Endodermal cell (in vitro differentiated cells): ENCODE measurements at places on chromosomes 5 and 9. TPM values are rescaled to one million over a fixed set of nuclear protein-coding genes. Genes with fewer than 3 reads are reported as not detected.

GABRA6 gene
- total RNA-seq, result not detected in 3 replicates

RANBP17 gene
- 20.6 to 31.0 TPM (median 26.6 TPM) in 3 replicates for total RNA-seq

CATSPER3 gene
- 0.54 to 1.0 TPM (median 0.64 TPM) in 3 replicates for total RNA-seq

PCDHB9 gene
- total RNA-seq, result 2.6 to 5.2 TPM (median 3.2 TPM) in 3 replicates

DNA sequence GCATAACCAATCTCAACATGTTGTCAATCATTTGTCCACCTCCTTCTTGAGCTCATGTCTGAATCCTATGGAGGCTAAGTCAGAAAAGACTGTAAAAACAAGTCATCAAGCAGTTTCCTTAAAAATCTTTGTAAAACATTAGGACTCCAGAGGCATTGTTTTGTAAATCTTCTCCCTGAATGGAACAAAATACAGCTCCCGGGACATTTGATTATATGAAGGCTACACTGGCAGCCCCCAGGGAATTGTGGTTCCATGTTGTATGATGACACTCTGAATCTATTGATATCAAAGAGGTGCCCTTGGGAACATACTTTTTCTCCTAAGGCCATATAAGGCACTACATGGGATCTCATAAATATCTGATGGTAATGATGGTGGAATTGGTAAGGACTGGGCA lies 83.2 kb upstream of the NUDT12 start:
- H3K27me3 ChIP-seq, result no peaks in the 10 kb centered on the region
- no peak overlapping the region for H3K4me3 ChIP-seq
- DNase-seq, result no peak
- no peak overlapping the region for H3K27ac ChIP-seq
- peaks cover 8% of the 10 kb centered on the region for H3K4me1 ChIP-seq

DNA sequence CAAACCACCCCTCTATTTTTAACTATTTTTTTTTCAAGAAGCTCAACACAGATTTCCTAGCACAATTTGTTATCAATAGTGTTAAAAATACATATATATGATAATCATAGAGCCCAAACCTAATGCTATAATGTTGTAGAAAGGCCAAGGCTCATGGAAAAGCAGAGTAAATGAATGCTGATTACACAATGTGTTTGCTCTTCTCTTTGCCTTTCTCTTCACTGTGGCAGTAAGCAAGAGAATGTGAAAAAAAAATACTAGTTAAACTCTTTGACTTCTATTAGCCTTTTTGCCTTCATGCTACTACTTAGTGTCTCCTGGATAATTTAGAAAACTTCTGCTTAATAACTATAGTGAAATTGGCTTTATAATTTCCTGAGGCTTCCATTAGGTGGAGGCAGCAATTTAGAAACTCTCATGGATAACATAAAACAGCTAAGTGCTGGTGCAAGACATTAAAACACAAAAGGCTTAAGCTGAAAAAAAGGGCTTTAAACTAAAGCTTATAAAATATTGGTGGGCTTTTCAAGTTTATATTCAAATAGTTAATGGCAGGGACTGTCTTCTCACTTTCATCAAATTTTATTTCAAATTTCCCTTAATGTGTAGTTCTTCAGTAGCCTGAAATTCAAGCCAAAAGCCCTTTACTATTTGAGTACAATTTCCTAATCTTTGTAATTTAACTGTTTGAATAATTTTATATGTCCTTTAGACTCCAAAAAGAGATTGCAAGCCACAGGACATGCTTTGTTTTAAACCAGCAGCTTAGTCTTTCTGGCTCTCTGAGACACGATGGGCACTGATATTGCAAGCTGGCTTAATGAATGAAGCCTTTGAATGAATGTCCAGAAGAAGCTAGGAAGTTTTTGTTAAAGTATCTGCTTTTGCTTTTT lies 2031.8 kb upstream of the CDH6 start:
- no peak overlapping the region for H3K4me3 ChIP-seq
- DNase-seq, result no peak
- H3K27ac ChIP-seq, result no peak overlapping the region
- H3K27me3 ChIP-seq, result no peaks in the 10 kb centered on the region
- no peaks in the 10 kb centered on the region for H3K36me3 ChIP-seq

NUTM2G gene
- total RNA-seq, result not detected in 2 replicates

ANKRD34B gene
- 0.09 to 0.49 TPM (median 0.42 TPM) in 3 replicates for total RNA-seq

DNA sequence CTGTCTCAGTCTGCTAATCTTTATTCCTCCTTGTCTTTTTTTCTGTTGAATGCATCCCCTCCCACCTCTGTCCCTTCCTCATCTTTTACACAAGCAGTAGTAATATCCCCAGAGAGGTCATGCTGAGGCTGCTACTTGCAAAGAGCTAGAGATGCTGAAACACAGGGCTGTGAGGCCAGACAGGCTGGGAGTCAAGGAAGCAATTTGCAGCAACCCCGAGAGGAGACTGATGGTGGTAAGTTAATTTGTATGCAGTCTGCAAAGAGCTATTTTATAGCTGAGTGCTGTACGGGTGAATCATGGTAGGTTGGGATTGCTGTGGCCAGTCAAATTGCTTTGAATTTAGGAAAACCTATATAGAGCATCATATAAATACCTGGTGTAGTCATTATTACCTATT lies 90.2 kb upstream of the SLC24A2 start:
- no peaks in the 10 kb centered on the region for H3K27me3 ChIP-seq
- DNase-seq, result no peak
- H3K4me3 ChIP-seq, result no peak overlapping the region
- H3K4me1 ChIP-seq, result no peaks in the 10 kb centered on the region
- H3K27ac ChIP-seq, result no peak overlapping the region
- no peaks in the 10 kb centered on the region for H3K36me3 ChIP-seq

- H3K27me3 ChIP-seq, result no peaks in the 10 kb centered on the region
- no peak overlapping the region for H3K27ac ChIP-seq
- no peak for DNase-seq
- H3K4me1 ChIP-seq, result peaks cover 17% of the 10 kb centered on the region
These were observed 66.0 kb upstream of the TAF1L start for GRCh38 chr9:32701321-32702022.

RORB gene
- 0.75 and 0.88 TPM in 2 replicates for total RNA-seq

F12 gene
- total RNA-seq, result 2.7 to 7.0 TPM (median 2.9 TPM) in 3 replicates

- DNase-seq, result no peak
- H3K4me1 ChIP-seq, result no peaks in the 10 kb centered on the region
- no peaks in the 10 kb centered on the region for H3K27me3 ChIP-seq
- no peak overlapping the region for H3K27ac ChIP-seq
- no peaks in the 10 kb centered on the region for H3K36me3 ChIP-seq
These were observed 55.6 kb downstream of the PTPDC1 start for GRCh38 chr9:94139672-94140417.

DNA sequence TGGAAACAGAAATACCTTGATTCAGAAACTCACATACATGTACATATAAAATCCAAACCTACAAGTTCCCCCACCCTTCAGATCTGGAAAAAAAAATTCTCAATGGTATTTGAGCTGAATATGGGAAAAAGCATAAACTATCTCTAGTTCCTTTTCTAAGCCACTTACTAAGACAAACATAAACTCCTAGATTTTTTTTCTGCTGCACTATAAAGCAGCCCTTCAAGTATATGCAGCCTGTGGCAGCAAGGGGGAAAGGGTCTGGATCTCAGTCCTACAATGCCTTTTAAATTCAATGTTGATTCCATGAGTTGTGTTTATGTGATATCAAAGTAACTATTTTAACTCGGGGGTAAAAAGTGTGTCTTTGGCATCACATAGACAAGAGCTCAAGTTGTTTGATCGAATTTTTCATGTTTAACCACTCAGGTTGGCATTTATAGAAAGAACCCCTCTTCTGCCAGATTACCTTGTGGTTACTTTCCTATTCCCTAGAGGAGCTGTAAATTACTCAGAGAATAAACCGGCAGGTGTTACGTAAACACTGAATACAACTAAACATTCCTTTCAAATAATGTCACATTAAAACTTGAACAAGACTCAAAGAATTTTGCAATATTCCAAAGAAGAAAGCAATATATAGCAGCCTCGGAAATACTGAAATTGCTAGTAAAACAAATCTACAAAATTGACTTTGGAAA lies 91.8 kb upstream of the FER start:
- no peak overlapping the region for H3K4me3 ChIP-seq
- H3K4me1 ChIP-seq, result no peaks in the 10 kb centered on the region
- H3K27me3 ChIP-seq, result no peaks in the 10 kb centered on the region
- DNase-seq, result no peak
- no peaks in the 10 kb centered on the region for H3K36me3 ChIP-seq

DNA sequence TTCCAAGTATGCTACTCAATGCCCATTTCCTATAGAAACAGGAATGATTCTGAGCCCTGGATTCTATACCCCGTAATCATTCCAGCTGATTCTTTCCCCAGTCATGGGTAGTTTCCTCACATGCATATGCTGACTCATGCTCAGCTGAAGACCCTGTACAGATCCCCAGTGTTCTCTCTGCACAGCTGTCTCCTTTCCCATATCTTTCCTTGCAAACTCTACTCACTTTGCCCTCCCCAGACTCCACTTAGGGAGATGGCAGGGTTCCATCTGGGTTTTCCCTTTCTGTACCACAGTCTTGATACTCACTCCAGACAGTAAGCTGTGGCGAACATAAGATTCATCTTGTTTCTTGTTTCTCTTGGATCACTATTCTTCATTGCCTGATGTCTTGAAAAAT lies 357.6 kb downstream of the RAB3C start:
- H3K27me3 ChIP-seq, result no peaks in the 10 kb centered on the region
- H3K4me3 ChIP-seq, result no peak overlapping the region
- H3K4me1 ChIP-seq, result no peaks in the 10 kb centered on the region
- H3K36me3 ChIP-seq, result no peaks in the 10 kb centered on the region
- no peak for DNase-seq
- H3K27ac ChIP-seq, result no peak overlapping the region

DNA sequence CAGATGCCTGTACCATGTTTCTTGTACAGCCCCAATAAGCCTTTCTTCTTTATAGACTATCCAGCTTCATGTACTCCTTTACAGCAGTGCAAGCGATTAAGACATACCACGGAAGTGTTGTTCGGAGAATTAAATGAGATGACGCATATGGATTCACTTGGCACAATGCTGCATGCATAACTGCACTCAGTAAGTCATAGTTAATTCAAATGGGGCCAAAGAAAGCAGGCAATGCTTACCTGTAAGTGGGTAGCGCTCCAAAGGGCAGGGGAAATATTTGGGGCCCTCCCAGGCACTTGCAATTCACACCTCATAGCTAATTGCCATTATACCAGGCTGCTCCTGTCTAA lies 7.7 kb upstream of the ADRA1B start:
- no peak for DNase-seq
- no peaks in the 10 kb centered on the region for H3K4me1 ChIP-seq
- no peaks in the 10 kb centered on the region for H3K27me3 ChIP-seq

- H3K27ac ChIP-seq, result no peak overlapping the region
- H3K36me3 ChIP-seq, result no peaks in the 10 kb centered on the region
- no peaks in the 10 kb centered on the region for H3K27me3 ChIP-seq
- H3K4me1 ChIP-seq, result no peaks in the 10 kb centered on the region
- no peak overlapping the region for H3K4me3 ChIP-seq
These were observed 101.5 kb downstream of the GCNT1 start for GRCh38 chr9:76560481-76560922.

DNA sequence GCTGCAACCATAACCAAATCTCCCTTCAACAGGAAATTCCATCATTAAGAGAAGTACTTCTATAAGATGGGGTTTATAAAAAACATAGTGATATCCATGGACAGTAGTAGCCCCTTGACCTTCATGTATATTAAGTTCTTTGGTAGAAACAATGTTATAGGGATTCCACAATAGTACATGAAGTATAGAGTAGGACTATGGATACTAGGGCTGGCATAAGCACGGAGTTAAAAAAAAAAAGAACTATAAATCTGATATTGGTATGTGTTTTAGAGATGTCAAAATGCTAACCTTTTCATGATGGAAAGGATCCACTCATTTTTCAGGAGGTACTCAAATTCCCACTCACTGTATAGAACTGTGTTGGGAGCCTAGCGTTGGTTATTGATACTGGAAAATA lies 337.6 kb downstream of the FGF10 start:
- H3K36me3 ChIP-seq, result no peaks in the 10 kb centered on the region
- H3K4me1 ChIP-seq, result no peaks in the 10 kb centered on the region
- H3K27ac ChIP-seq, result no peak overlapping the region
- no peak overlapping the region for H3K4me3 ChIP-seq

DNA sequence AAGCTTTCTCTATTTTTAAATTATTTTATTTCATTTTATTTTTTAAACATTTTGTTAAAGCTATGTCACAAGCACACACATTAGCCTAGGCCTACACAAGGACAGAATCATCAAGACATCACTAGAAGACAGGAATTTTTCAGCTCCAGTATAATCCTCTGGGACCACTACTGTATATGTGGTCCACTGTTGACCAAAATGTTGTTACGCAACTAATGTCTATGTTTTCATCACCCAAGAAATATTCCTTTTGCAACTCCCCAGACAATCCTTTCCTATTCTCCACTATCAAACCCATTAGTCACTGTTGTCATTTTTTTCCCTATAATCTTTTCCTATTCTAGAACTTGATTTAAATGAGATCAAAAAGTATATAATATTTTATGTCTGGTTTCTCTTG lies 2371.7 kb upstream of the C9orf72 start:
- H3K27ac ChIP-seq, result no peak overlapping the region
- H3K27me3 ChIP-seq, result no peaks in the 10 kb centered on the region
- no peaks in the 10 kb centered on the region for H3K36me3 ChIP-seq
- no peak overlapping the region for H3K4me3 ChIP-seq
- no peaks in the 10 kb centered on the region for H3K4me1 ChIP-seq
